ENCODE measurements at places on chromosomes 16 and 17. TPM values are rescaled to one million over a fixed set of nuclear protein-coding genes. Genes with fewer than 3 reads are reported as not detected.

GRCh38 chr16:67865318-67865717, 7.5 kb upstream of the EDC4 start:
- no peak for DNase-seq

GRCh38 chr16:83826146-83826913, 18.6 kb downstream of the HSBP1 start:
- peak; percentile 45 for DNase-seq

DNA sequence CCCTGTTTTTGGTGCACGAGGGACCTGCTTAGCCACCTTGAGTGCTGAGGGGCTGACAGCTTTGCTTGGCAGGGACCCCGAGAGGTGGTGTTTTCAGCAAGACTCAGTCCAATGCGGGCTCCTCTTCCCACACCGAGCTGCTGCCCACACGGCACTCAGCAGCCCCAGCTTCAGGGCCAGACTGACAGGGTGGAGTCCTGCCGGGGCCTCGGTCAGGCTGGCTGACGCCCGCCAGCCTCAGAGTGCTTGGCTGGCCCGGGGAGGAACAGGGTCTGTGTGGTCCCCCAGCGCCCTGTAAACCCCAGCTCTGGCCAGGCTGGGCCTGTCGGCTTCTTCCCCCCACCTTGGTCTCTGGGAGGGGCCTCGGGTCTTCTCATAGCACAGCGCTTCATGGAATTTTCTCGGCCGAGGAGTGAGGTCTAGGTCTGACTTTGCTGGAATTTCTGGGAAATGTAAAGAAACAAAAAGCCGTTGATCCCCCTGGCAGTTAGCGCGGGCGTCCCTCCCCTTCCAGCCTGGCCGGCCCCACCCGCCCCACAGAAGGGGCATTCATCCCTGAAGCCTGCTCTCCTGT, 2.6 kb downstream of the SOX8 start:
- no peak for DNase-seq

DNA sequence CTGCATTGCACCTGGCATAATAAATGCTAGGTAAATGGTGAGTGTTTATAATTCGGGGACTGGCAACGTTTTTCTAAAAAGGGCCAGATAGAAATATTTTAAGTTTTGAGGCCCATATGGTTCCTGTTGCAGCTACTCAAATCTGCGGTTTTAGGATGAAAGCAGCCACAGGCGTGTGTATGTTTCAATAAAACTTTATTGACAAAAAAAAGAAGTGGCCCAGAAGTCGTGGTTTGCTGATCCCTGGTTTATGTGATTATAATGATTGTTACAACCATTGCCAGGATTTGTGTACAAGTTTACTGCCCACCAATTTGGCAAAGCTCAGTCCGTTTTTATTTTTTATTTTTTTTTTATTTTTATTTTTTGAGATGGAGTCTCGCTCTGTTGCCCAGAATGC, 536.1 kb downstream of the XYLT1 start:
- DNase-seq: no peak

DNA sequence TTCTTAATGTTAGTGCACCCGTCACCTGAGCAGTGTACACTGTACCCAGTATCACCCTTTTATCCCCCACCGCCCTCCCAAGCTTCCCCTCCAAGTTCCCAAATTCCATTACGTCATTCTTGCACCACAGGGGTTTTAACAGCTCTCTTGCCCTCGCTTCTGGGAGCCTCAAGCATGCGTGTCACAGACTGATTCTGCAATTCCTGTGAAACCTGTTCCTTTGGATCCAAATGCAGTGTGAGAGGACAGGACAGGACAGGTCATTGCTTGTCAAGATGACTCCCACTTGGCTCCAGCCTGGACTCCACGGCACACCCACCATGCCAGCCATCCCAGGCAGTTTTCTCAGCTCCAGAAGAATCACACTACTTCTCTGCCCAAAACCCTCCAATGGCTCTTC, 44.1 kb downstream of the CYB5D2 start:
- DNase-seq: no peak

GRCh38 chr17:62033317-62033716, 31.8 kb downstream of the MED13 start:
- DNase-seq: no peak

DNA sequence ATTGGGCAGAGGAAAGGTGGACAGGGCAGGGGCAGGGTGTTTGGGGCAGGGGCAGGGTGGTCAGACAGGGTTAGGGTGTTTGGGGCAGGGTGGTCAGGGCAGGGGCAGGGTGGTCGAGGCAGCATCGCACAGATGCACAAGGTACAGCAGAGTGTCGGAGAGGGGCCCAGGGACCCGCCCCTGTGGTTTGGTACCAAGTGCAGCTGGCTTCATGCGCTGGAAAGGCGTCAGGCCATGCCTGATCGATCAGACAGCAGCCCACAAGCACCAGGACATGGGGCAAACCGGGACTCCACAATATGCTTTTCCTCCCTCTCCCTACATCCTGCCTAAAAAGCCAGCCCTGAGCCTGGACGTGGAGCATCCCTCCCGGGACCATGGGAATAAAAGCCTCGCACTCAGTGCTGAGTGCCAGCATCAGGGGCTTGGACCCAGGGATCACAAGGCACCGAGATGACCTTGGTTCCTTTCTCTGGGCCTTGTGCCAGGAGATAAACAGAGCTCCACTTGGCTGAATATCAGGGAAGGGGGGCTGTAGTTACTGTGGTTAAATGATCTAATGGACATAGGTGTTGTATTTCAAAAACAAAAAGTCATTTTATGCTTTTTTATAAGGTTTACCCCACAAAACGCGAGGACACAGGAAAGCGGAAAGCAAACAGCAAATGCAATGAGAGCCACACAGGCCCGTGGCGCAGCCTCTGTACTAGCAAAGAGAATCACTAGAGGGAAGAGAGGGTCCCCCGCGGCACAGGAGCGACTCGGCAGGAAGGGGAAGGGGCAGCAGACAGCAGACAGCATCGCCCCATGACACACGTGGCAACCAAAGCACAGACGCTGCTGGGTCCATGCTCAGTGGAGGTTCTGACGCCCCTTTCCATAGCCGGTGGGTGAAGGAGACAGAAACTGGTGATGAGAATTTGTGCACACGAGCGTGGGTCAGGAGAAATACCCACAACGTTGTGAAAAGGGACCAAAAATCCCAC, 5.3 kb upstream of the HEXD start:
- DNase-seq: no peak

DNA sequence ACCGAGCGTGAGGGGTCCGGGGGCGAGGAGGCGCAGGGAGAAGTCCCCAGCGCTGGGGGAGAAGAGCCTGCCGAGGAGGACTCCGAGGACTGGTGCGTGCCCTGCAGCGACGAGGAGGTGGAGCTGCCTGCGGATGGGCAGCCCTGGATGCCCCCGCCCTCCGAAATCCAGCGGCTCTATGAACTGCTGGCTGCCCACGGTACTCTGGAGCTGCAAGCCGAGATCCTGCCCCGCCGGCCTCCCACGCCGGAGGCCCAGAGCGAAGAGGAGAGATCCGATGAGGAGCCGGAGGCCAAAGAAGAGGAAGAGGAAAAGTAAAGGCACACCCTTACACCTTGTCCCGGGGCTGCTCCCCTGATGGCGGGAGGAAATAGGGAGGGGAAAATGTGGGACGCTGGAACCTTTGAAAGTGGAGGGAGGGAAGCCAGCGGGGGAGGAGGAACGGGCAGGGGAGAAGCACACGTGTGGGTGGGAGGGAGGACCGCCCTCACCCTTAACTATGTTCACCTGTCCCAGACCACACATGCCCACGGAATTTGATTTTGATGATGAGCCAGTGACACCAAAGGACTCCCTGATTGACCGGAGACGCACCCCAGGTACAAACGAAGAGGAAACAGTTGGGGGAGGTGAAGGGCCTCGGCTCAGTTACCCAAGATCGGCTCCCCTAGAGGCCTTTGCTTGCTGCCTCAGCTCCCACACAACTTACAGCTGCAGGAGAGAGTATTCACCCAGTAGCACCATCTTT, 916 bp downstream of the PAGR1 start:
- no peak for DNase-seq

DNA sequence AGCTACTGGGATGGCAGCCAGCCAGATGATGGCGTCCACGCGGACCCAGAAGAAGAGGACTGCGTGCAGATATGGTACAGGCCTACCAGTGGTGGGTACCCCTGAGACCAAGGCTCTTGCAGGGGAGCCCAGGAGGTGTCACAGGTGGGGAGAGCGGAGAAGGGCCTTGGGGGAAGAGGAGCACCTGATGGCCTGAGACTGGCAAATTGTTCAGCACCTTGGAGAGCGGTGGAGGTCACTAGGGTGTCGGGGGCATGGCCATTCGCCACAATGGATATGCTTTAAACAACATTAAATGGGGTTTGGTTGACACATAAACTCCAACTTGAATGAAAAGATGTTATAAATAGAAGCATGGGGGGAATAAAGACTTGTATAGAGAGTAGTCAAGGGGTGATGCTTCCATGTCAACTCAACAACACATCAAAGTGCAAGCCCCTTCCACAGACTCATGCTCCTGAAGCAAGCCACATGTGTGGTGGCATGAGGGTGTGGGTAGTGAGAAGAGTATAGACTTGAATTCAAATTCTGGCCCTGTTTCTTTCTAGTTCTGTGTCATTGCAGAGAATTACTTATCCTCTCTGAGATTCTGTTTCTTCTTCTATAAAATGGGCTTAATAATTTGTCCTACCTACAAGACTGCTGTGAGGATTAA, 22.2 kb downstream of the CLEC19A start:
- DNase-seq: no peak

- DNase-seq: no peak
Observed at GRCh38 chr17:11889266-11889665, 108.0 kb downstream of the ZNF18 start.

- DNase-seq: no peak
Observed at GRCh38 chr17:62591333-62591732, 36.1 kb upstream of the MRC2 start.

DNA sequence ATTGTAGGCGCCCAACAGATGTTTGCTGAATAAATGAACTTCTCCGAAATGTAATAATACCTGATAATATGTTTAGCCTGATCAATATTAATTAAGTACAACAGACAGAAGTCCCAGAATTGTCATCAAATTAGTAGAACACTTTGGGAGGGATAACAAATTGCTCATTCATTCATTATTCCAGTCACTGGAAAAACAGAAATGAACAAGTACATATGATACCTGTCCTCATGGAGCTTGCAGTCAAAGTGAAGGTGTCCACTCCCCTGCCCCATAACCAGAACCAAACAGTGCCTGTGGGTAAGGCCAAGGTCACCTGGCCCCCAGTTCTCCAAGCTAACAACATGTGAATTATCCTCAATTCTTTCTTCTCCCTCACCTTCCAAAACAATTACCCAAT, 42.8 kb downstream of the MYO1D start:
- DNase-seq: no peak

GRCh38 chr17:80152081-80152702, 5.3 kb upstream of the EIF4A3 start:
- DNase-seq: no peak

- DNase-seq: no peak
Observed at GRCh38 chr17:66043419-66043818, 148.5 kb downstream of the CEP112 start.

DNA sequence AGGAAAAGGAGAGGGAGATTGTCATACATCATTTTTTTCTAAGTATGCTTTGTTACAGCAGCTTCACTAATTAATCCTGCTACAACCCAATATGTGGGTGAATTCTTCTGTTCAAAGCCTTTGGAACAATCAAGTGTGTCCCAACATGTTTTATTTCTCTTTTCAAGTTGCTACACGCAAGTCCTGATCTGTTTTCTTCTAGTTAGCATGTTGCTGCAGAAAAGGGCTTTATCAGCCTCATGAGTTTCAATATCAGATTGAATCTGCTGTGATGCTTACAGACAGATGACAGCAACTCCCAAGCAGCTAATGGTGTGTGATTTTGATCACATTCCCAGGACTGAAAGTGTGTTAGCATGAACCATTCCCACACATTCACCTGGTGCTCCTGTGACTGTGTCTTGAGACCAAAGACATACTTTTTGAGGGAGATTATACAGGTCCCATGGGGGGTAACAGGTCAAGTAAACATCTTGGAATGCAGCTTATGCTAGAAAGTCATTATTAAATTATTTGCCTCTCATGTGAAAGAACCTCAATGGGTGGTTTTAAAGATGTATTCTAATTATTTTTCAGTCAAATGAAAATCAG, 96.9 kb upstream of the KCNJ16 start:
- no peak for DNase-seq

GRCh38 chr16:67959536-67960329, 8.7 kb downstream of the SLC12A4 start:
- DNase-seq: no peak

DNA sequence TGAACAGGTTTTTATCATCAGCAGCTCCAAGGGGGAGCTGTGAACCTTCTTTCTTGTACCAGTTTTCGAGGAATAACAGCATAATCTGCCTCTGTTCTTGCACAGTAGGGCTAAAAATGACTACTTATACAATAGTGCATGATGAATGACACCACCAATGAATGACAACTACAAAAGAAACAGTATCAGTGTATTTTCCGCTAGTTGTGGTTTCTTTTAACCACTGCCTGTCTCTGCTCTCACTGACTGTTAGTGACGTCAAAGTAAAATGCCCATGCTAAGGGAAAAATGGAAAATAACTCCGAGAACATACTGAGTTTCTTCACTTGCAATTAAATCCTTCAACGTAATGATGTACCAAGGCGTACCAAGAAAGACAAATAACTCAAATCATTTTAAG, 294.9 kb downstream of the MAP2K6 start:
- DNase-seq: no peak

DNA sequence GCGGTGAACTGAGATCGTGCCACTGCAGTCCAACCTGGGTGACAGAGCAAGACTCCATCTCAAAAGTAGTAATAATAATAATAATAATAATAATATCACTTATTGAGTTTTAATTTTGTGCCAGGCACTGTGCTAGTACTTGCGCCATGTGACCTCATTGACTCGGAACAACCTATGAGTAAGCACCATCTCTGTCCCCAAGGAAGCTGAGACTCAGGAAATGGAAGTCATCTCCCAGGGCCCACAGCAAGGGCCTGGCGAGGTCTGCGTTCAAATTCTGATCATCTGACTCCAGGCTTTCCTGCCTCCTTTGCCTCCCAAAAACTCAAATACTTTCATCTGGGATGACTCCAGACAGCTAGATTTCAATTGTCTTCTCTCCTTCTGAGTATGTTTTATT, 162.9 kb downstream of the SEC14L1 start:
- no peak for DNase-seq

- DNase-seq: no peak
Observed at GRCh38 chr17:61595418-61596186, 4.6 kb upstream of the NACA2 start.

GRCh38 chr16:53955221-53955875, 251.4 kb downstream of the FTO start:
- no peak for DNase-seq

GRCh38 chr16:2871926-2872325, 11.1 kb upstream of the FLYWCH2 start:
- no peak for DNase-seq

GRCh38 chr16:52573365-52574299, 26.7 kb upstream of the TOX3 start:
- peak; percentile 30 for DNase-seq

CCDC200 gene
- total RNA-seq: not detected

DPEP2 gene
- total RNA-seq: not detected

CCL5 gene
- not detected for total RNA-seq

ABCA5 gene
- total RNA-seq: 4.5 TPM

TBC1D3G gene
- not detected for total RNA-seq

TMEM132E gene
- not detected for total RNA-seq

JPT2 gene
- total RNA-seq: 226 TPM

TNK1 gene
- total RNA-seq: 5.4 TPM

PHOSPHO1 gene
- not detected for total RNA-seq

SLC52A1 gene
- 1.3 TPM for total RNA-seq

ABCA8 gene
- total RNA-seq: not detected

CRHR1 gene
- total RNA-seq: not detected
